ENCODE measurements at places on chromosomes 7 and 10.
A peak's percentile ranks its signal among the peaks of the same experiment; 100 is the strongest.

DNA sequence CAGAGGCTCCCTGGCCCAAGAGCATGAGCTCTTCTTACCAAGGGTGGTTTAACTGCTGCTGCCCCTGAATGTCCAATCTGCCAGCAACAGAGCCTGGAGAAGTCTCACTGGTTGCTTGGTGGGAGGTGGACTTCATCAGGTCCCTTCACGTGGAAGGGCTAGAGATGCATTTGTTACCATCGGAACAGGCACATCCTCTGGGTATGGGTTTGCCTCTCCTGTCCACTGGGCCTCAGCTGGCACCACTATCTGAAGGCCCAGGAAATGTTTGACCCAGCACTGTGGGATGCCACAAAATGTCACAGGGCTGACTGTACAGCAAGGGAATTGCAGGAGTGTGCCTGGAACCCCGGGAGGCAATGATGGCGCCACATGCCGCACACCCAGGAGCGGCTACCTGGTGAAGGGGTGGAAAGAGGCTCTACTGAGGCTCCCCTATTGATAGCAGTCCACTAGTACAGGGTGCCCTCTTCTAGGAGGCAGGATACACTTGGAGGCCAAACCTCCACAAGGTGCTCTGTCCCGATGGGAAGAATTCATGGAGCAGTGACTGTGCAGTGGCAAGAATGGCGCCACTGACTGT lies 603.1 kb upstream of the MGMT start:
- no peak for DNase-seq

DNA sequence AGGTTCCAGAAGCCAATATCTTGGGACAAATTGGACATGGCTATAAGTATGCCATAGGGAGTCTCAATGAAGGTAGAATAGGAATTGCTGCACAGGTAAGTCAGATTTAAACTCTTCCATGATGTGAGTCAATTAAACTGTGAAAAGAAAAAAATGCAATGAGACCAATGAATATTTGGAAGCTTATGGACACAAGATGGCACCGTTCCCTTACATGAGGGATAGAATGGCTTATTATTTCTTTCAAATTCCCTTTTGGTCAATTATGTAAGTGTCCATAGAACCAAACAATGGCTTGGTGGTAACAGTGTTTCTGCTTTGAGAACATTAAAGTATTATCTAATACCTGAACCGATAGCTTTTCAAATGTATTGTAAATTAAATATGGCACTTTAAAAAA lies 35.6 kb downstream of the ACADSB start:
- DNase-seq = no peak

DNA sequence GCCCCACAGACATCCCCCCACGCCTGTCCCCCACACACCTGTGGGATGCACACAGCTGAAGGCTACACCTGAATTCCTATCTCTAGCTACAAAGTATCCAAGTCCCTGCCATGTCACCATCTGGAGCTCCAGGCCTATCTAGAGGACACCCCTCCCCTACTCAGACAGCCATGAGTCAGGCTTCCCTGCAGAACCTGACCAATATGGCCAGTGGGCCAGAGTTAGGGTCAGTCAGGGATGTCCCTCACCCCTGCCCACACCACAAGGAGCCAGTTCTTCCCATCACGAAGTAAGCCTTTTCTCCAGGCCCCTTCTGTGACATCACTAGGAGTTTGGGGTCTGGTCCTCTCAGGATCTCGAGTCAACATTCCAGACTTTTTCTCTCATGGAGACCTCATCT lies 10.6 kb upstream of the SLC18A3 start:
- peak; percentile 8 for DNase-seq

DNA sequence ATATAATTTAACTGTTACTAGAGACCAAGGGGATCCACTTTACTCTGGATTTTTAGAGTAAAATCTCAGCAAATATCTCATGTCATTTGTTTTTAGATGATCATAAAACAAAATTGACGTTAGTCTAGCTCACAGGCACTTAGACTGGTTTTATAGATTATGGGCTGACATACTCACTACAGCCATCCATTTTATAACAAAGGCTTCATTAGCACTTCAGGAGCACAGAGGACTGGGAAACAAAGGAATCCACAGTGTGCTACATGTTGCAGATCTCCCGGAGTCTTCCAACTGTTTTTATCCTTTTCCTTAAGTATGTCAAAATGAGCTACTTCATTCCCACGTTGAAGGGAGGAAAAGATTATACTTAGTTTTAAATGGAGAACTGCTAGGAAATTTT lies 15.9 kb upstream of the SCRN1 start:
- no peak for DNase-seq

DNA sequence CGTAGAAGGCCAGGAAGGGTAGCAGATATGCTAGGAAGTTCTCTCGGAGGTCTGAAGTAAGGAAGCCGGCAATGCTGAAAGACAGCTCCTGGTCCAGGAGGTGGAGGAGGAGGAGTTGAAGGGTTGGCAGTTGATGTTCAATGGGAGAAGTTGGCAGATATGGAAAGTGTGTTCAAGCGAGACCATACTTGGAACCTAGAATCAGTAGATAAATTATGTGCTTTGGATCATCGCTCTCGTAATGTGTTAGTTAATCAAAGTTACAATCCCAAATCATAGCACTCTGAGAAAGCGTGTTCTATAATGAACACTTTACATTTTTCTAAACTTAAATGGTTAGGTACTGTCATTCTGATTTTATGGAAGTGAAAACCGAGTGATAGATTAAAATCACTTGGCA lies 152.9 kb downstream of the CELF2 start:
- DNase-seq = no peak

DNA sequence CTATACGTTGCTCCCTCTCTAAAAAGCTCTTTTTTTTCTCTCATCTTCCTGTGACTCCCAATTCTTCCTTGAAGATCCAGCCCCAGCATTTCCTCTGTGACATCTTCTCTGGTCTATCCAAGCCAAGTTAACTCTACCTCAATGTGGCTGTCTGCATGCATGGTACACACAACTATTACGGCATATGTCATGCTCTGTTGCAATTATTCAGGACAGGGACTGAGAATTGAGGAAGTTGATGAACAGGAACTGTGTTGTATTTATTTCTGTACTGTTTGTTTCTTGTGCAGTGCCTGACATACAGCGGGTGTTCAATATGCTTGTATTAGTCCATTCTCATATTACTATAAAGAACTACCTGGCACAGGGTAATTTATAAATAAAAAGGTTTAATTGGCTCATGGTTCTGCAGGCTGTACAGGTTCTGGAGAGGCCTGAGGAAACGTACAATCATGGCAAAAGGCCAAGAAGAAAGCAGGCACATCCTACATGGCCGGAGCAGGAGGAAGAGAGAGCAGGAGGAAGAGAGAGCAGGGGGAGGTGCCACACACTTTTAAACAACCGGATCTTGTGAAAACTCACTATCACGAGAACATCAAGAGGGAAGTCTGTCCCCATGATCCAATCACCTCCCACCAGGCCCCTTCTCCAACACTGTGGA lies 6.3 kb downstream of the TRPV5 start:
- no peak for DNase-seq

DNA sequence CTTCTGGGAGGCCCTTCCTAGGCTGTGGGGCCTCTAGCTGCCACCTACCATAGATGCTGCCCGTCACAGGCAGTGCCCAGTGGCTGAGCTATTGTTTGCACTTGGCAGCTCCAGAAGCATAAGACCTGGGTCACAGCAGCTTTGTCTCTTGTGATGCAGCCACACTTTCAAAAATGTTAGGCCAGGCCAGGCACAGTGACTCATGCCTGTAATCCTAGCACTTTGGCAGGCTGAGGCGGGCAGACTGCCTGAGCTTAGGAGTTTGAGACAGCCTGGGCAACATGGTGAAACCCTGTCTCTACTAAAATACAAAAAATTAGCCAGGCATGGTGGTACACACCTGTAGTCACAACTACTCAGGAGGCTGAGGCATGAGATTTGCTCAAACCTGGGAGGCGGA lies 9.5 kb upstream of the KAZALD1 start:
- no peak for DNase-seq

DNA sequence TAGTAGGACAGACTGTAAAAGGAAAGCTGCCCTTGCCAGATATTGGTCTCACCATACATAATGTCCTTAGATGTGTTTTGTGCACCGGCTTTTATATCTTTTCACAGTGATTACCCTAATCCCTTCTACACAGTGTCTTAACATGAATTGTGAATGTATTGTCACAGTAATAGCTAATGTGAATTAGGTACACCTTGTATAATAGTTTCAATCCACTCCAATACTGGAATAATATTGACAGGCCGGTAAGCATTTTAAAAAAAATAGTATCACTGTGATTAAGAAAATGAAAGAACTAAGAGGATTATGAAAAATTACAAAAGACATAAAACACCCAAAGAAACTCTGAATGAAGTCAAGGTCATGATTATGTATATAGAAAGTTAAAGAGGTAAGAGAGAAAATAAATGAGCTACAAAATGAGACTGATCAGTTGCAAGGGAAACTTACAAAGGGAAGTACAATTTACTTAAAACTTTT lies 420.9 kb downstream of the PLXDC2 start:
- DNase-seq = no peak

DNA sequence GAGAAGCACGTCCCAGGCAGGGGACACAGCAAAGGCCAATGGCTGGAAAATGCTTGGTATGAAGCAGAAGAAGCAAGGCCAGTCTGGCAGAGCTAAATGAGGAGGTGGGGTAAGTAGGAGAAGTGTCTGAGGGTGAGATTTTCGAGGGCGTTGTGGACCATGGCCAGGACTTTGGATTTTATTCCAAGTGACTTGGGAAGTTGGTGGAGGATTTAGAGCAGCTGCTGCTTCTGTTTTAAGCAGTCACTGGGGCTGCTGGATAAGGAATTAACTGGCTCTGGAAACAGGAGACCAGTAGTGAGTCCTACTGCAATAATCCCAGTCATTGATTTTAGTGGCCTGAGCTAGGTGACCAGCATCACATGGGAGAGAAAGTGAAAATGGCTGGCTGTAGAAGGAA lies 67.6 kb upstream of the GSDME start:
- no peak for DNase-seq

DNA sequence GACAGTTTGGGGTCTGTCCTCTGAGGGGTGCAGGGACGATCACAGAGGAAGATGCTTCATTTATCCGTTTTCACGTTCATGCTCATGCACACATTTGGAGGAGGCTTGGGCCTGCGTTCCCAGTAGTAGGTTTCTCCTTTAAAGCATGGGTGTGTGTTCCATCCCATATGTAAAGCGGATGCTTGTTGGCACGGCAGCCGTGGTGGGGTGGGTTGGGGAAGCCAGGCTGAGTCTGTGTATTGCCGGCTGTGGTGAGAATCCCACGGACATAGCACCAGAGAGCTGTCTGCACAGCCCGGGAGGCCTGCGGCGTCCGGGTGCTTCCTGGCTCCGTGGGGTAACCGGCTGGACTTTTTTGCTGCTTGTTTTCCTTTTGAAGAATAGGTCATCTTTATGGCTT lies 440 bp downstream of the JAKMIP3 start:
- no peak for DNase-seq

GRCh38 chr7:17302575-17303142 lies 4.2 kb downstream of the AHR start:
- DNase-seq = no peak

- DNase-seq = no peak
These were observed 47.0 kb downstream of the RBM20 start for GRCh38 chr10:110691139-110691538.

DNA sequence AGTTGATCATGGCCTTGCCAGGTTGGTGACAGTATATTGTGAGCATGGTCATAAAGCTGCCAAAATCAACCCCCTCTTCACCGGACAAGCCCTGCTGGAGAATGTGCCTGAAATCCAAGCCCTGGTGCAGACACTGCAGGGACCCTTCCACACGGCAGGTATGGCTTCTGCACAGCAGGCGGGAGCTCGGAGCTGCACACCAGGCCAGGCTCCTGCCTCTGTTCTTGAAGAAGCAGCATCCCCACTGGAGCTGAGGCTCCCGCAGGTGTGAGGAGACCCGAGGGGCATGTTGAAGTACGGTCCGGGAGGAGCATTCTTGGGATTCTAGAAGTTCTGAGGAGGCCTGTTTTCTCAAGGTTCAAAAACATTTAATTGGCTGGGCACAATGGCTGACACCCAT lies 12.7 kb downstream of the DHTKD1 start:
- no peak for DNase-seq

DNA sequence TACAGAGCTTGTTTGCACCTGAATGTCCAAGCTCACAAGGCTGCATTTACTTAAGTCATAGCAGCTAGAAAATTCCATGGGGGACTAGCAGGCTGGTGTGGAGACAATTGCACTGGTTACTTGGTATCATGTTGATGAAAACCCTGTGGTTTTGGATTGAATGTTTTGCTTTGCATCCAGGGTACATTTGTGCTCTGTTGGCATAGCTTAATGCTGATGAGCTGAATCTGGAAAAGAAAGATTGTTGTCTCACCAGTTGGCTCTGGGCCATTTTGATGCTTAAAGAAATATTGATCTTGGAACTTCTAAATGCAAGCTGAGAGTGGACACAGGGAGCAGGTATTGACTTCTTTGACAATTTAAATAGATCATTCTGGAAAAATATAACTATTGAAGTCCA lies 122.5 kb upstream of the MBL2 start:
- DNase-seq = no peak

- DNase-seq = no peak
These were observed 767.5 kb downstream of the INHBA start for GRCh38 chr7:40935435-40935834.

DNA sequence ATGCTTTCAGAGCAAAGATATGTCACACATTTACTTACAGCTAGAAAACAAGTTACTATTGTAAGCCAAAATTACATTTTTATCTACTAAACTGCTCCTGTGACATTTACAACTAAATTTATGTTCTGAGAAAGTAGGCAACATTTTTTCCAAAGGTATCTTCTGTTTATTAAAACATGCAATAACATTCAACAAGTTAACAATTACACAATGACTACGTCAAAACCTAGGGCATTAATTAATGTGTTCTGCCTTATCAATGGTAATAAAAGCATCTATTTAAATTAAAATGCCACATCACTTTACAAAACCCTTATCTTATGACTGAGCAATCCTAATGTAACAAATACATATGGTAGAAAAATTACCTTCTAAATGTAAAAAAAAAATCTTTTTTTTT lies 14.9 kb downstream of the ASZ1 start:
- DNase-seq = no peak

DNA sequence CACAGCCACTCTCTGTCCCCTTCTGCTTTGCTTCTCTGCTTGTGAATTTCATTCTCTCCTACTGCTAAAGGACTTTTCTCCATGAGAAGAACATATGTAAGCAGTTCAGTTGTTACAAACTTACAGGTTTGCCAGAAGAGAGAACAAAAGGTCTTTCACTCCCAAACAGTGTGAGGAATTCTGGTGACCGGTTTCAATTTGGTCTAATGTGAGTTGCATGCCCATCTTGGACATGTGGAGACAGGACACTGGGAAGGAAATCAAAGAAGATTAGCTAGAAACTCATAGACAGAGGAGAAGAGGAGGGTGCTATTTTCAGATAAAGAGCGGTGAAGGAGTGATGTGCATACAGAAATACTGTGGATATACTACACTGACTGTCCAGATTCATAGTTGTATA lies 209.5 kb upstream of the INHBA start:
- no peak for DNase-seq

- DNase-seq = no peak
These were observed 62.4 kb downstream of the LSM5 start for GRCh38 chr7:32427769-32428291.

- DNase-seq = no peak
These were observed 50.0 kb downstream of the PRPF18 start for GRCh38 chr10:13636776-13637175.

- no peak for DNase-seq
These were observed 106.2 kb downstream of the SNX10 start for GRCh38 chr7:26397796-26398426.

- DNase-seq = no peak
These were observed 631 bp downstream of the OTUD1 start for GRCh38 chr10:23439452-23439960.

Data from omental fat pad (tissue), 4 donors.